ENCODE measurements at places on chromosomes 3 and 15.

DNA sequence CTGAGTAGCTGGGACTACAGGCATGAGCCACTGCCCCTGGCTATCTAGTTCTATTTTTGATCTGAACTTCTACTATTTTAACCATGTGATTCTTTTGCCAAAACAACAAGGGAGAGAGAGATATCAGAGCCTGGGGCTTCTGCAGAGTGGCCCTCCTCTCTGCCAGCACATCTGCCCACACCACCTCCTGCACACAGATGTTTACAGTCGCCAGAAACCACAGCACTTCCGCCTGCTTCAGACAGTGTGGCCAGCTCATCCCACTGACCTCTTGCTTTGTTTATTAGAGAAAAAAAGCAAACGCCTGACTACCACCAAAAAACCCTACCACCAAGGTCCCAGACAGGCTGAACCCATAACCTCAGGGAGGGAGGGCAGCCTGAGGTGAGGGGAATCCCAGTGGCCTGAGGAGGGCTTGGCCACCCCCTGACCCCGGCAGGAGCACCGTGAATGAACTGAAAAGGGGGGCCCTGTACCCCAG is 85.9 kb upstream of the ABHD2 start:
- no peak for DNase-seq

GRCh38 chr15:25783607-25784540 is 79.3 kb downstream of the ATP10A start:
- DNase-seq, result no peak

- DNase-seq, result no peak
Observed at GRCh38 chr3:46693038-46693891, at the start of gene ALS2CL. ALS2CL (minus strand) TSS chr3:46693679; CDS start chr3:46689440, 4,239 bp downstream.

- DNase-seq, result no peak
Observed at GRCh38 chr3:179734497-179735281, 81.8 kb downstream of the USP13 start.

- DNase-seq, result no peak
Observed at GRCh38 chr3:185900228-185900627, 37.6 kb downstream of the TRA2B start.

DNA sequence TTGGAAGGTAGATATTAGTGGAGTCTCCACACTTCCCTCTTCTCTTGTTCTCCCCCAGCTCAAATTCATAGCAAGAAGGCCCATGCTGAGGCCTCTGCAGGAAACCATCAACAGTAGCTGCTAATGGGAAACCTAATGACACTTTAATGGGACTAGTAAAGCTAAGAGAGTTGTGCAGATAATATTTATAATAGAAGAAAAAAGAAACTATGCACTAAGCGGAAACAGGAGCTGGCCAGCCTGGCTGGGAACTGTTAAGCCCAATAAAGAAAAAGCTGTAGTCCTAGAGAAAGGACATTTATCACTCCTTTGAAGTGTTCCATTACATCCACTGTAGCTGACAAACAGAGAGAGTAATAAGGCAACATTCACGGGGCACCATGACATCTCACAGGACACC is 229.6 kb downstream of the IGSF11 start:
- DNase-seq, result no peak

- no peak for DNase-seq
Observed at GRCh38 chr3:170322566-170323269, 34.8 kb upstream of the SKIL start.

DNA sequence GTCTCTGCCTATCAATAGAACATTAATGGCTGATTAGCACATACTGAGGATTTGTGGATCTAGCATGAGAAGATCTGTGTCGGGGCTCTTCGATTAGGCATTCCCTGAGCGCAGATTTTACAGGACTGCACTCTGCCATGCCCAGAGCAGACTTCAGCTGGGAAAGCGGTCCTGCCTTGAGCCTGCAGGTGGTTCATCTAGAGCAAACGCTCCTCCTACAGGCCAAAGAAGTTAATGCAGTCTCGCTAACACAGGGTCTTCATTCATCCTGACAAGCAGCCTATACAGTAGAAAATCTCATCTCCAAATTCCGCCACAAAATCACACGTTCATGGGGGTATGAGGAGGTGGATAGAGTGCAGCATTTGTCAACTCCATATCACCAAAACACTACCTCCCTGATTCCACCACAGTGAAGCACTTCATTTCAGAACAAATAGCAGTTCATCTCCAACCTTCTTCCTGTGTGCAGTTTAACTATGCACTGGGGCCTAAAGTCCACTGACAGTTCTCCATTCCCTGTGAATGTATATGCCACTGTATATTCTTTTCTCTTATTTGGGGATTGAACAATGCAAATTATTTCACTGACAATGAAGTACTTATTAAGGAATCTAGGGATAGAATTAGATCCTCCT is 405.8 kb downstream of the IGSF11 start:
- DNase-seq, result peak; percentile 31

GRCh38 chr3:121411523-121411922 is 134.3 kb downstream of the POLQ start:
- DNase-seq, result no peak

- no peak for DNase-seq
Observed at GRCh38 chr3:30408105-30408557, 198.3 kb upstream of the TGFBR2 start.

DNA sequence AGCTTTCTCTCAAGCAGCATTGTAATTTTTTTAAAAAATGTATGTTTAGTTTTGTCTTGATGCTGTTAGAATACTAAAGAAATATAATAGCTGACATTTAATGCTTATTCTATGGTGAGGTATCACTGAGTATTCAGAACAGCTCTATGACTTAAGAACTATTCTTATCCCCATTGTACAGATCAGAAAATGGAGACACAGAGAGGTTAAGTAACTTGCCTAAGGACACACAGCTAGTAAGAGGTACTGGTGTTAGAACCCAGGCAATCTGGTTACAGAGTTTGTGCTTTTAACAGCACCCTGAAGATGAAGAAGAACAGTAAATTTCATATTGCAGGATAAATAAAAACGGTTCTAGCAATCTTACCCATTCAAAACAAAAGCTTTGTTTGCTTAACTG is 15.5 kb downstream of the PLA2G4D start:
- DNase-seq, result no peak

DNA sequence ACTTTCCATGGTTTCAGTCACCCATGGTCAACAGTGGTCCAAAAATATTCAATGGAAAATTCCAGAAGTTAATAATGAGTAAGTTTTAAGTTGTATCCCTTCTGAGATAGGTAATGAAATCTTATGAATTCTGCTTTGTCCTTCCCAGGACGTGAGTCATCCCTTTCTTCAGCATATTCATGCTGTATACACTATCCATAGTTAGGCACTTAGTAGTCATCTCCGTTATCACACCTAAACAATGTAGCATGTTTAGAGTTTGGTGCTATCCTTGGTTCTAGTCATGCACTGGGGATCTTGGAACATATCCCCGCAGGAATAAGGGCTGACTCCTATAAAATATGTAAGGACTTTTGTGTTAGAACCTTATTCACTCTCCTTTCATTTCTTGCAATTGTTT is 153.2 kb downstream of the UNC13C start:
- DNase-seq, result no peak

DNA sequence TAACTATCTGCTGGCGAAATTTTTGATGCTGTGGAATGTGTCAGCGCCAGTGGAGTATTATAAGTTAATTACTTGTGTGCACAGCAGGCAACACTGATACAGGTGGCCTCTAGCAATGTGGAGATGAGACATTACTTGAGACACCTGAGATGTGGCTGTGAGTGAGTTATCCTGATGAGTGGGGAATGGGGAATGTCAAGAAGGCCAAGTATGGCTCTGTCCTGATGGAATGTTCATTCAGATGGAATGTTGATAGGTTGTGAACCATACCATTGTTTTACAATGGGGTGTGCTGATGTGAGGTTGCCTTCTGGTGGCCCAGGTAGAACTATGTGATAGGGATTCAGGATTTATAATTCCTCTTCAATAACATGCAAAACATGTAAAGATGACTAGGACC is 404.8 kb downstream of the PTPRG start:
- no peak for DNase-seq

GRCh38 chr15:80577552-80578205 is 117.4 kb upstream of the ABHD17C start:
- no peak for DNase-seq

- no peak for DNase-seq
Observed at GRCh38 chr15:80401456-80401855, 2.7 kb upstream of the ARNT2 start.

DNA sequence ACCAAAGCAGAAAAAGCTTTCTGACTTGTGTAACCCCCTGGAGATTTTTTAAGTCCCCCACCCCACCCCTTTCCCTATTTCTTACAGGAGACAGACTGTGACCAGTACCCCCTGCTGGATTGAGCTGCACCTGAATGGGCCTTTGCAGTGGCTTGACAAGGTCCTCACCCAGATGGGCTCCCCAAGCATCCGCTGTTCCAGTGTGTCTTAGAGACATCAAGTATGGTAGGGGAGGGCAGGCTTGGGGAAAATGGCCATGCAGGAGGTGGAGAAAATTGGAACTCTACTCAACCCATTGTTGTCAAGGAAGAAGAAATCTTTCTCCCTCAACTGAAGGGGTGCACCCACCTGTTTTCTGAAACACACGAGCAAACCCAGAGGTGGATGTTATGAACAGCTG is 64.1 kb downstream of the AAGAB start:
- no peak for DNase-seq

Data from right renal cortex interstitium (tissue), 3 donors.